ENCODE measurements at places on chromosomes 5 and 9.
A peak's percentile ranks its signal among the peaks of the same experiment; 100 is the strongest.

DNA sequence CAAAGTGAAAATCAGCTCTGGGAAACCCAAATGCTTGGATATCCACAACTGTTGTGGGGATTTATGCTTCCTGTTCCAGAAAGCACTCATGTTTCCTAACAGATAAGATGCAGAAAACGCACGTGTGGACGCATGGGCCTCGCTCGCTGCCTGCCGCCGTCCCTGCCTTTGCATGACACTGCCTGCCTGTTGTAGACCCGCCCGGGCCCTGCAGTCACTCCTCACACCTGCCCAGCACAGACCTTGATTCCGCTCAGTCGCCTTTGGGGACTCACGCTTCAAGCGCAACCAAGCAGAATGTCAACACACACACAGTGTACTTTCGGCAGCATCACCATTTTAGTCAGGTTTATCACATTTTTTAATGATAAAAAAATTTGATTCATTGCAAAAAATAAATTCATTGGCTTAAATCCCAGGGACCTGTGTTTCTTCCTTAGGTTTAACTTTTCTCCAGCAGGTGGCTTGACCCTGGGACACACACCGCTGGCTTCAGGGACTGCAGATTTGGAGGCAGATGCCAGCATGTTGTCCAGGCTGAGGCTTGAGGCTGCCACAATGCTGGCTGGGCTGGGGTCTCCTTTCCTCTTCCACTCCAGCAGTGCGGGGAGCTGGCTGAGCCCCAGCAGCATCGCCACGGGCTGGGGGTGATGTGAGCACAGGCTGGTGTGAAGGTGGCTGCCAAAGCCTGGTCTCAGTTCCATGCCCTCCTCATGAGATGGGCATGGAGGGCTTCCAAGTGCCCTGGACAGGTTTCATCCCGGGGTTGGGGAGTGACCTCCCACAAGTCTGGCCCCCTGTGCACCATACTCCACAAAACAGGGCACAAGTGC lies 416.9 kb upstream of the IRX4 start:
- DNase-seq: no peak

DNA sequence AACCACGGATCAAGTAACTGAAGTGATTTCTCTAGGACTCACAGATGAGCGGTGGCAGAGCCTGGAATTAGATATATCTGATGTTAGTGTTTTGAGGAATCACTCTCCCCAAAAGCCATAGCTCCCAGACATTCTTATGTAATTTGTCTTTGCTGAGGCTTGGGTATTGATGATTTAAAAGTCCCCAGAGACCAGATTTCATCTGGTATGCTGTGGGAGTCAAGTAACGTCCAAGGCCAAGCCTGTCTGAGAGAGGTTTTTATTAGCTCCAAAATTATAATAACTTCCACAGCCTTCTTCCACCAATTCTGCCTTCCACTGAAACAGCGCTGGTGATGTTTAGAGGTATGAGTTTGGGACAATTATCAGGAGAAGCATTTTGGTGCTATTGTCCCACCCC lies 21.3 kb upstream of the KCNIP1 start:
- DNase-seq: no peak

DNA sequence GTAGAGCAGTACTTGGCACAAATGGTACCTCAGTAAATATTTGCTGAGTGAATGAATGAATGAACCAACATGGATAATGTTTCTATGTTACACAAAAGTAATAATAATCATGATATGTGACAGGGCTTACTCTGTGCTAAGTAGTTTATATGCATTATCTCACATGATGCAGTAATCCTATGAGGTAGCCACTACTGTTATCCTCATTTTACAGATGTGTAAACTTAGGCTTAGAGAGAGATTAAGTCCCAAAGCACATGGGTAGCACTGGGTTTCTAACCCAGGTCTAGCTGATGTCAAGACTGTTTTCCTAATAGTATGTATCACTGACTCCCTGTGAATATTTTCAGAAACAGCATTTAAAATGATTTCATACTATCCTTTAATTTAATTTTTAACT lies 44.1 kb upstream of the VDAC1 start:
- no peak for DNase-seq

GRCh38 chr9:136751244-136751643 lies 2.9 kb upstream of the LCN6 start:
- DNase-seq: no peak

DNA sequence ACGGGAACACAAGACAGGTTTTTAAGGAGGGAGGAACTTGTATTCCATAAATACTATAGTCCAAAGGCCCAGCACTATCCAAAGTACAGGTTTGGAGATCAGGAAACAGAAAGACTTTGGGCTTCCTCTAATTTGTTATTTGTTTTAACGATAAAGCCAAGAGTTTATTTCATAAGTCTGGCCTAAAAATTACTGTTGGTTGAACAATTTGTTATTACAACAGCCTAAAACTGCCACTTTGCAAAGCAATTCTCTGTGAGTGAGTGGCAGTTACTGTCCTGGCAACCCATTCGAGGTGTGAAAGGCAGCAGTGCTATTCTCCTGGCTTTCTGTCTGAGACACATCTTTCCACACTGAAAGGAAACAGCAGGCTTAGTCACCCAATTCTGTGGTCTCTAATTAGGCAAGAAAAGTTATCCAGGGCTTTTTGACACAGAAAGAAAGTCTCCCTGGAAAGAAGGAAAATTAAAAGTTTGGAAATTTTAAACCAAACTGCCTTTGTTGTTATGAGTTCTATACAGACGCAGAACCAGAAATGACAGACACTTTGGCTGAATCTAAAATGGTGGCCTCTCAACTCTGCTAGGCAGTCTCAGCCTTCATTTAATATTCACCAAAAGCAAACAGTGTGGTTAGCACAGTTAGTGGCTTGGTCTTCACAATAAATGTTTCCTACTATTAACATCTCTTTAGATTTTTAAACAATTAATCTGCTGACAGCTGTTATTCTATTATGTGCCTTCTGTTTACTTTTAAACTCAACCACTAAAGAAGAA lies 33.9 kb downstream of the PSMB7 start:
- DNase-seq: no peak

DNA sequence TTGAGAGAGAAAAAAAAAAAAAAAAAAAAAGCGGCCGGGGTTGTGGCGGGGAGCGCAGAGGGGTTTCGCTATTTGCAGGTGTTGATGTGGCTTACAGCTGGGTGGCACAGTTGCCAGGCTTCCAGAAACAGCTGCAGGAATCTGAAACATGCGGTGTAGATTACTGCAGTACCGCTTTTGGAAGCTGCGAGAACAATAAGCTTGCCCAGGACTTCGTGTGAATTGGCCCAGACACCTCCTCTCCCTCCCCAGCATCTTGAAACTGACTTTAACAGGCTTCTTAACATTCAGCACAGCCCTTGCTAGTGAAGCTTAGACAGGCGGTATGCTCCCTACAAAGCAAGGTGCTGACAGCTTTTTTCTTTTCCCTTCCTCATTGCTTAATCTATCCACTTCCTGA lies 104.0 kb downstream of the ATP10B start:
- DNase-seq: no peak

DNA sequence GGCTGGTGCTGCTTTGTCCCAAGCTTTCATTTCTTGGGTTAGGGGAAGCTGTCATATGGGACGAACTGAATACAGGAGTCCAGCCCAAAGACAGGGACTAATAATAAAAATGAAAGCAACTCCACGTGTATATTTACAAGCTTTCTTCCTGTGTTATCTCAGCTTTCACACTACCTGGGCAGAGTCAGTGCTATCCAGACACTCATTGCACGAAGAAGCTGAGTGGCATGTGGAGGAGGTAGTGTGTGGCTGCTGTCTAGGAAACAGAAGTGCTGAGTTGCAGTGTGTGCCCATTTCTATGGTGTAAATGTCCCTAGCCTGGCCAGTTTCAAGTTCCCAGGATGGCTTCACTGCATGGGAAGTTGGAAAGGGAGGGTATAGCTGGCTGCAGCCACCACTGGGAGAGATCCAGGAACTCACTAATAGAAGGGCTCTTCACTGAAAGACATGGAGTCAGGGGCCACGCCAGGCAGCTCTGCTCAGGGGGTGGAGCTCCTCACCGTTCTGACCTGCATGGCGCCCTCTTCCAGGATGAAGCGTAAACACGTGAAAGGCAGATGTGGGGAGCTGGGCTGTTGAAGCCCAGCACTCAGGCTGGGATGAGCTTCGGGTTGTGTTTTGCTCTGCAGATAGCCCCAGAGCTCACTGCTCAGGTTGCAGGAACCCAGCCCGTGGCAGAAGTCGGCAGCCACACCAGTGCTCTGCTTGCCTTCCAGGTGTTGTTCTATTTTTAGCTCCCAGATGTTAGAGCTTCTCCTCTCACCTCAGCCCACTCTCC lies 116.9 kb downstream of the IRX2 start:
- DNase-seq: no peak

- DNase-seq: peak; percentile 86
Observed at GRCh38 chr9:28212979-28213378, 639.7 kb upstream of the C9orf72 start.

DNA sequence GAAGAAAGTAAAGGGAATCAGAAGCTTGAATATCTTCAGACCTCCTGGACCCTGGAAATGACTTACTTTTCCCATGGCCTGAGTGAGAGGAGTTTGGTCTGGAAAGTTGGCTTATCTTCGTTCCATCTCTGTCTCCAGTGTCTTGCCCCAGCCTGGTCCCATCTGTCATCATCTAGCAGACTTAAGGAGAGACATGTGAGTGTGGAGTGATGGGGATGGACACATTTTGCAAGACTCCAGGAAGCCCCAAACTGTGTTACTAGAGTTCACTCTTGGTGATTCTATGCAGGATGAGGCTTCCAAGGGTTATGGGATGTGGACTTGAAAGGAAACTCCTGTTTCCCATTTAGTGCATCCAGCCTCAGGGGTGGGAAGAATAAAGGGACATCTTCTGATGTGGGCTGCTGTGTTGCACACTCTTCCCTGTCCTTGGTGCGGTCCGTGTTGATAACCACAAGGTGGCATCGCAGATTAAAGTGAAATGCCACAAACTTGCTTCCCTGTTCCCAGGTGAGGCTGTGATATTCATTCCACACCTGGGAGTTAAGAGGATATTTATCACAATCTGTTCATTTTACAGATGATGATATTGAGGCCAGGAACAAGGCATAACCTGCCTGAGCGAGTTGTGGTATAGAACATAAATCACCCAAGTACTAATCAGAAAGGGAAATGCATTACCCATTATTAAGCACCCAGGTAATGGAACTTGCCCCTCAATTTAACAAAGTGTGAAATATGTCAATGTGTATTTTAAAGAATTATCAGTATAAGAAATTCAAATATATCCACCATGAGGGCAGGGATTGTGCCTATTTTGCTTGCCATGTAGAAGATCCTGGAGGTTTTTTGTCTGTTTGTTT lies 269.9 kb upstream of the PAPPA start:
- DNase-seq: peak; percentile 44

- DNase-seq: no peak
Observed at GRCh38 chr5:139458580-139459407, 3.7 kb downstream of the ECSCR start.

- DNase-seq: no peak
Observed at GRCh38 chr9:128276574-128277270, 646 bp downstream of the SWI5 start.

GRCh38 chr5:120748474-120748873 lies 284.4 kb downstream of the PRR16 start:
- DNase-seq: no peak

GRCh38 chr9:133693703-133694529 lies 44.2 kb downstream of the SARDH start:
- DNase-seq: no peak

DNA sequence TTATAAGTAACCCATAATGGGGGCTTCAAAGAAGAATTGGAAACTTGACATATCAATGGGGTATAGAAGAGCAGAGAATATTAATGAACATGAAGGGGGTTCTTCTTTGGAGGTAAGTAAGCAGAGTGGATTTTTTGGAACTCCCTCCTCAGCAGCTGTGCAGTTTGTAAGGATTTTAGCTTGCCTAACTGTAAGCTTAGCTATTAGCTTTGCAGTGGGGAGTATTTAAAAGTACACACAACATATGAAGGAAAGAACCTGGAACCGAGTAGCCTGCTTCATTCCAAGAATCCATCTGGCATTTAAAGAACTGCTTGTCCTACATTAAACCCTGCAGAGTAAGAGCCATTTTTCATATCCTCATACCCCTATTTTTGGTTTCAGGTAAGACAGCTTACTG lies 2.2 kb upstream of the PBX3 start:
- no peak for DNase-seq

DNA sequence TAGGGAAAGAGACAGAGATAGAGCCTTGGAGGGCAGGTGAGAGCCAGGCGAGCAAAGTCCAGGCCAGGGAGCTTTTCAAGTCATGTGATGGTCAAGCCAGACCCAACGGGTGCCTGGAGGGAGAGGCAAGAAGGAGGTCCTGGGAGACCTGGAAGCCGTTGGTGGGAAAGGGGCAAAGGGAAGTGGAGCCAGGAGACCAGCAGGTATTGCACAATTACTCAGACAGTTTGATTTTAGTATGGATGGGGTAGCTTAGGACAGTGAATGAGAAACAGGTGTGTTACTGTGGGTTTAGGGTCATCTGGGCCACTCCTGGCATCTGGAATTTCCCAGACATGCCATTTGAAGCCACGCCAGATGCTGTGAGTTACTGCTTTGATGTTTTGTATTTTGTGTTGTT lies 5.1 kb downstream of the SECISBP2 start:
- DNase-seq: no peak

DNA sequence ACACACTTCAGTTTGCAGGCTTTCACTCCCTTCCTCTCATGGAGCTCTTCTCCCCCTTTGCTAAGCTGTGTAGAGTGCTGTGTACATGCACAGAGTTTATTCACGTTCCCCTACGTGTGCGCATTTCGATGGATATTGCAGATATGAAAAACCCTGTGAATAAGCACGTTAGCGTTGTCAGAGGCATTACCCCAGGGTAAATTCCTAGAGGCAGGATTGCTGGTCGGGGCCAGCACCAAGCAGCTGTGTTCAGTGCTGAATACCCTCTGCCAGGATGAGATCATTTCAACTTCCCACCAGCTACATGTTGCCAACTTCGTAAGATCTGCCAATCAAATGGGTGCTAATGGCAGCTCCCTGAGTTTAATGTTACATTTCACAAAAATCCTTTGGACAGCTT lies 172.3 kb upstream of the PPP1R26 start:
- DNase-seq: no peak

GRCh38 chr5:94463739-94464138 lies 154.7 kb downstream of the KIAA0825 start:
- no peak for DNase-seq

DNA sequence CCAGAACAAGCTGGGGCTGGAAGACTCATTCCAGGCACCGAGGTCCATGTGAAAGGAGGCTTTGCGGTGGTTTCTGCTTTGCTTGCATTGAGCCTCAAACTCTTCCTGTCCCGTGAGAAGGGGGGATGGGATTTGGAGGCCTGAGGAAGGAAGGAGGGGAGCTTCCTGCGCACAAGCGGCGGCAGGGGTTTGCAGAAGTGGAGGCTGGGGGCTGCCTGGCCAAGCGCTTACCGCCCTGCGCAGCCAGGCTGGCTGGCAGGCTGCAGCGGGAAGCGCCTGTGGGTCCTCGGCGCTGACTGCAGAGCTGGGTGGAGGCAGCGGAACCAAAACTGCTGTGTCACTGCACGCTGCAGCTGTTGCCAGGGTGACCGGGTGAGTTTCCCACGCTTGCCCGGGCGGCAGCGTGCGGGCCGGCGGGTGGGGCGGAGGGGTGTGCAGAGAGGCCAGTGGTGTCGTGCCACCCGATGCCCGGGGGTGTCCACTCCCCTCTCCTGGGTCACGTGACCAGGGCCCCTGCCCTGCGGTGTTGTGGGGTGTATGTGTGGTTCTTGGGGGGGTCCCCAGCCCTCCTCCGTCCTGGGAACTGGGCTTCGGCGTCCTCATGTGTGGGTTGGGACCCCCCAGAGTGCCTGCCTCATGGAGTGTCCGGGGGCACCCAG lies 81.0 kb downstream of the RXRA start:
- DNase-seq: no peak
